ENCODE measurements at places on chromosomes 6 and 20.

- DNase-seq, result peak; percentile 90
These were observed 2.1 kb upstream of the NRN1 start for GRCh38 chr6:6008648-6009421.

GRCh38 chr6:162220876-162221275 lies 506.7 kb downstream of the PRKN start:
- no peak for DNase-seq

DNA sequence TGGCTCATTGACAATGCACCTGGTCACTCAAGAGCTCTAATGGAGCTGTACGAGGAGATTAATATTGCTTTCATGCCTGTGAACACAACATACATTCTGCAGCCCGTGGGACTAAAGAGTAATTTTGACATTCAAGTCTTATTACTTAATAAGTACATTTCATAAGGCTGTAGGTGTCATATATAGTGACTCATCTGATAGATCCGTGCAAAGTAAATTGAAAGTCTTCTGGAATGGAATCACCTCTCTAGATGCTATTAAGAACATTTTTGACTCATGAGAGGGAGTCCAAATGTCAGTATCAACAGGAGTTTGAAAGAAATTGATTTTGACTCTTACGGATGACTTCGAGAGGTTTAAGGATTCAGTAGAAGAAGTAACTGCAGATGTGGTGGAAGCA lies 267.9 kb downstream of the CLVS2 start:
- DNase-seq, result no peak

DNA sequence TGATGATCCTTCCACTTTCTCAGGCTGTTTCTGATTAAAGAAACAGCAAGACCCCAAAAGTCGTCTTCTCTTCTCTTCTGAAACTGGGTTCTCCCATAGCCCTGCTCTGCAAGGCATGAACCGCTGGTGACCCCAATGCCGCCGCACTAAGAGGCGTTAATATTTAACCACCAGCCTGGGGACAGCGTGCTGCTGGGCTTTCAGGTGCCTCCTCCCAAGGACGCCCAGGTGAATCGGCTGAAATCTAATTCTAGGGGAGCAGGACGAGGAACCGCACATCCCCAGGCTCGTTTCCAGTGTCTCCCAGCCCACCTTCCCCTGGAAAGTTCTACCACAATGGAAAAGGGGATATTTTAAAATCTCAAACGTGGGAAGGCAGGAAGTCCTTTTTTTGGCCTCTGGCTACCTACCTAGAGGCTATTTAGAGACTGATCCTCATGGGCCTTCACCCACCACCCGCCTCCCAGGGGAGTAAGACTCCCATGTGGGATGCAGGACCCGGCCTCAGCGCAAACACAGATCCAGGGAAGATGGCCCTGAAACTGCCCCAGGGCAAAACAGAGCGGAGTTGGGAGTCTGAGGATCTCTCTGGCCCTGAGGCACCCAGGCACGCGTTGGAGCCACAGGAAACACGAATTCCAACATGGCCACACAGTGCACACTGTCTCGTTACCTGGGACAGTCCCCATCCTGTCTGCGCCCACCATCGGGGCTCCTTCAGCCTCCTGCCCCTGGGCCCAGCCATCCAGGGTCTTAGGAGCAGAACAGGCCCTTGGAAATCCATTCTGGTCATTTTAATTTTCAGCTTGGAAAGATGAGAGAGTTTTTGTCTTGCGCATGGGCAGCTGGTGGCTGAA lies 56.2 kb downstream of the BMP7 start:
- DNase-seq, result no peak

GRCh38 chr6:120614723-120615122 lies 719.6 kb downstream of the TBC1D32 start:
- DNase-seq, result no peak
